ENCODE measurements at places on chromosomes 5 and 9.
A peak's percentile ranks its signal among the peaks of the same experiment; 100 is the strongest.

DNA sequence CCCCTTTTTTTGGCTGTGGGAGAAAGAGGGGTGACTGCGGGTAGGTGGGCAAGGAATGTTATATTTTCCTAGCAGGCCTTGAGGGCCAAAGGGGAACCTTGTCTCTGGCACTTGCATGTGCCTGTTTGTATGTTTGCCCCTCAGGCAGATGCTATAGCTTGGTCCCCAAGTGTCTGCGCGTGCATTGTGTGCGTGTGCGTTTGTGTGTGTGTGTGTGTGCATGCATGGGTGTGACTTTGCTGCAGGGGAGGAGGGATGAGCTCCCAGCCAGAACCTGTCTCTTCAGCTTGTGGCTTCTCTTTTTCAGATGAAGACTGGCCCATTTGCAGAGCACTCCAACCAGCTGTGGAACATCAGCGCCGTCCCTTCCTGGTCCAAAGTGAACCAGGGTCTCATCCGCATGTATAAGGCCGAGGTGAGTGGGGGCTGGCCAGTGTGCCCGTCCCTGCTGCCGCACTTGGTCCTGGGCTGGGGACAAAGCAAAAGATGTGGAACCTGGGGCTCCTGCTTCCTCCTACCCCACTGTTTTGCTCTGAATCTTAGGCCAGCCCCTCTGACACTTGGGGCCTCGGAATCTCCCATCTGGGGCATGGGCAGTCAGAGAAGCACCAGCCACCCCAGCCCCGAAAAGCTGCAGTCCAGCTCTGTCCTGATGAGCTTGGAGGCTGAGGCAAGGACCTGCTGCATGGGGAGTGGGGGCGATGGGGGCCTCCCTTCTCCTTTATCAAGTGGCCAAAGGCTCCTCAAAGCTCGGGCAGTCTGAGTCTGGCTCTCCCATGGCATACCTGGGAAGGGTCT, 31.1 kb downstream of the PTPA start:
- no peak for DNase-seq

- DNase-seq, result peak; percentile 98
Measured at GRCh38 chr9:94139672-94140417, 55.6 kb downstream of the PTPDC1 start.

- no peak for DNase-seq
Measured at GRCh38 chr5:71529682-71530081, 57.5 kb upstream of the MCCC2 start.

DNA sequence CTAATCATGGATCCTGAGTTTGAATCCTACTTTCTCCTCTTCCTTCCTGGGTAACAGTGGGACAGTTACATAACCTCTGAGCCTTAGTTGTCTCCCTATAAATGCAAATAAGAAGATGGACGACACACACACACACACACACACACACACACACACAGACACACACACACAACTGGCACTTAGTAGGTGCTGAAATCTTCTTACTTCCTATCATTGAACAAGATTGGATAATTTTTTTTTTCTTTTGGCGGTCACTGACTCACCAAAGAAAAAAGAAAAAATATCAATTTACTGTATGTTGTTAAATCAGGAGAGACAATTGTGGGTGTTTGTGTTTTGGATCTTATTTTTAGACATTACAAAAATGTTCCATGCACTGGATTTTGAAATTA, 28.4 kb upstream of the TNFSF8 start:
- no peak for DNase-seq

DNA sequence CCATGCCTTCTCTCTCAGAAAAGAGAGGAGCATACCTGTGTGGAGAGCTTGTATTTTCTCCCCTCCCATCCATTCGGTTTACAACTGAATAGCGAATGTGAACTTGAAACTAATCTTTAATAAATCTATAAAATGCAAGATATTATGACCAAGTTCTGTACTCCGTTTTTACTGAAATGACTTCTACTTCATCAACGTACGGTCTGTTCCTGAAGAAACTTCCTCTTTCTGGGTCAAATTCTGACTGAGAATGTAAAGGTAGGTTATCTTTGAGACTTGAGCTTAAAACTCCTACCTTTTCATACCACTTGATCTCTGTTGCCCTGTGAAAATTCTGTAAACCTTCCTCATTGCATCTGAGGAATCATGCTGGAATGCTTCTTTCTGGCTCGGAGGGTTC, 4.2 kb upstream of the CTNNAL1 start:
- no peak for DNase-seq
